ENCODE measurements at places on chromosomes 16 and 17.

DNA sequence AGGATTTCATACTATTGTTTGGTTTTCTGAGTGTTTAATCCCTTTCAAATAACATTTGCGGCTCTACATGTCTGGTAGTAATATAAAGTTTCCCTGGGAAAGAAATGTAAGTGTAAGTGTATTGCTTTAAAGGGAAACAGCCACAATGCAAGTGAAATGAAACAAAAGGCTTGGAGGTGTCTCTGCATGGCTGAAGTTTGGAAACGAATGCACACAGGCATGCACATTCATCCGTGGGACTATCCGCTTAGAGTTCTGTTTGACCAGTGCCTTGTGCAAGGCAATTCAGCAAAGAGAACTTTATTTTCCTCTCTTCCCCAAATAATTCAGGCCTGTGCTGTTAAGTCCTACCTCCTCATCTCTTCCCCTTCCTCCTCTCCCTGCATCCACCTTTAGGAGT, 56.1 kb upstream of the MRTFB start:
- DNase-seq: no peak

DNA sequence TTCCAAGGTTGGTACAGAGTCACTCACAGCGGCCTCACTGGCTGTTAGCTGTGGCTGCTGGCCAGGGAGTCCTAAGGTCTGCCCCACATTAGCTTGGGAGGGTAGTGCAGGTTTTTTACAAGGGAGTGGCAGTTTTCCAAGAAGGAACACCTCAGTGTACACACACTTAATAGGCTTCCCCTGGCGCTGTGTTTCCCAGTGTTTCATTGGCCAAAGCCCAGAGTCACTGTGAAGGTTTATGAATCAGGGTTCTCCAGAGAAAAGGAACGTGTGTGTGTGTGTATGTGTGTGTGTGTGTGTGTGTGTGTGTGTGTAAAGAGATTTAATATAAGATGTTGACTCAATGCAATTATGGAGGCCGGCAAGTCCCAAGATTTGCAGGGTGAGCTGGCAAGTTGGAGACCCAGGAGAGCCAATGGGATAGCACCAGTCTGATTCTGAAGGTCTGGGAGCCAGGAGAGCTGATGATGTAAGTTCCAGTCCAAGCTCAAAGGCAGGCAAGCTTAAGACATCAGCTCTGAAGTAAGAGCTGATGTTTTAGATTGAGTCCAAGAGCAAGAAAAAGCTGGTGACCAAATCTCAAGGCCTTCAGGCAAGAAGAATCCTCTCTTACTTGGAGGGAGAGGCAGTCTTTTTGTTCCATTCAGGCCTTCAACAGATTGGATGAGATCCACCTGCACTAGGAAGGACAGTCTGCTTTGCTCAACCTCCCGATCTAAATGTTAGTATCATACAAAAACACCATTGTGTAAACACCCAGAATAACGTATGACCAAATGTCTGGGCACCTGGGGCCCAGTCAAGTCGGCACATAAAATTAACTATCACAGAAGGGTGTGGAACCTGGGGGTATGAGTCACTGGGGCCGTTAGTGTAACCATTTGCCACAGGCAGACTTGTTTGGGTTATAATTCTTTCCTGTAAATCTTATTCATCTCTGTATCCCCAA, 206.8 kb downstream of the PRKCA start:
- no peak for DNase-seq

DNA sequence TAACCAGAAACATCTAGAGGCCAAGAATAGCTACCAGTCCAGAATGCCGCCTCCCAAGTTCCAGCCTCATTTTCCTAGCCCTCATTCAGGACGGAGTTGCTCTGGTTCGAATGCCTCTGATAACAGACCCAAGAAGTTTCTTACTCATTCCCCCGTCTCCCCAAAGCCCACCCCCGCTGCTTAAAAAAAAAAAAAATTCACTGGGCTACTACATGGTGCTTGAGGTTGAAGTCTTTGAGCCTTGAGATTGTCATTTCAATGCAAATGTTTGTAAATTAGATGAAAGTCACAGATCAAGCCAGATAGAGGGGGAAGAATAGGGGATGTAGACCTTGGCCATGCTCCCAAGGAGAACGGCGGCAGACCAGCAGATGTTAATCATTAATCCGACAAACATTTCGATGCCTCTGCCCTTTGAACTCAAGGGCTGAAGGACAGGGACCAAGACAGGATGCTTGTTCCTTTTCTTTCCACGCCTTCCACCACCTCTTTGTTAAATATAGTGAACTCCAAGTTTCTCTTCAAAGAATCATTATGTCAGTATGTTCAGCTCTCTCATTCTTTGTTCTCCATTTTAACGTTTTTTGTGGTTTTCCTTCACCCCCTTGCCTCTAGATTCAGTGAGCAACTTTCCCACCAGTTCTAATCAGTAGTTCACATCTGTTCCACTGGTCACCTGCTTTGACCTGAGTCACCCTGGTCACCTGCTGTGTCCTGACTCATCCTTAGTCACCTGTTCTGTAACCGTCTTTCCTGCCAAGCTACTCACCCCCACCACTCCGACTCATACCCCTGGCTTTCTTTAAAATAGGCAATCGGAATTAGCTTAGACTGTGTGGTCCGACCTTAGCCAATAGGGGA, 190.3 kb downstream of the CPPED1 start:
- DNase-seq: no peak

GRCh38 chr16:74563828-74564263, 43.1 kb downstream of the GLG1 start:
- DNase-seq: no peak

DNA sequence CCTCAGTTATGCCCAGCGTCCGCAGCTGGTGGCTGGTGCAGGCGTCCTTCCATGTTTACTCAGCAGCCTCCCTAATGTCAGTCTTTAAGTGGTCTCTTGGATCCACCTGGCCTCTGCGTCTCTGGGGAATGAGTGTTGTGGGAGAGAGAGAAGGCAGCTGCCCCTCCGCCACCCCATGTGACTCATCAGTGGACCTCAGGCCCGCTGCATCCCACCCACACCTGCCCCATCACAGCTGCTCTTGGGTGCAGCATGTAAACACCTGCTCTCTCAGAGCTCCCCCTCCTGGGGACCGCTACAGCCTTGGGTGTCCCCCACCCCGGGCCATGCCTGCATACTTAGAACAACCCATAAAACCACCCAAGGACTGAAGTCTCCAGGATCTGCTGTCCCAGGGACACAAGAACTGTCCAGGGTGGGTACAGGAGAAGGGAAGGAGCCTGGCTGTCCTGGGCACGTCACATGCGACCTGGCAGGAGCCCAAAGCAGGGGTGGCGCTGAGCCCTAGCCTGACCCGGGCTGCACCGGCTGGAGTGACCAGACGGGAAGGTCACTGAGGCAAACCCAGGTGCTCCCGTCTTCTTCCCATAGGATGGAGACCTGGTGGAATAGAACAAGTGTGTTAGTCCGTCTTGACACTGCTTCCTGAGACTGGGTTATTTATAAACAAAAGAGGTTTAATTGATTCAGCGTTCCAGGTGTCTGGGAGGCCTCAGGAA, 4.2 kb downstream of the C16orf90 start:
- DNase-seq: no peak

Data from effector memory CD8-positive, alpha-beta T cell (primary cell).